ENCODE measurements at places on chromosomes 16 and 17.

- DNase-seq = no peak
Measured at GRCh38 chr17:30475206-30475605, 2.0 kb upstream of the GOSR1 start.

- DNase-seq = no peak
Measured at GRCh38 chr17:72952641-72953315, 139.7 kb downstream of the SLC39A11 start.

DNA sequence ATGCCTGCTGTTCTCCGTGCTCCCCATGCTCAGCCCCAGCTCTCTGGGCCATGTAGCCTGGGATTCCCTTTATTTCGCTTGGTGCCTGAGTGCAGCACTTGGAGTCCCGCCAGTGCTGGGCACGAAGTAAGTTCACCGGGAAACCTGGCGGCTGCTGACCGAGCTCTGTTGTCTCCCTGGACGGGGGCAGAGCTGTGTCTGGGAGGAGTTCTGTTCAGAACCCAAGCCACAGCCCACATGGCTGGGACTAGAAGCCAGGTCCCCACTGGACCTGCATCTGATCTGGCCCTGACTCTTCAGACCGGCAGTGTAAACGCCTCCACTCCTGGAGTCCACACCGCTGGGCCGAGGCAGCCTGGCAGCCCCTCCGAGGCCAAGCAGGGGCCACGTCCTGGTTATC, 37.5 kb upstream of the CIBAR2 start:
- no peak for DNase-seq

DNA sequence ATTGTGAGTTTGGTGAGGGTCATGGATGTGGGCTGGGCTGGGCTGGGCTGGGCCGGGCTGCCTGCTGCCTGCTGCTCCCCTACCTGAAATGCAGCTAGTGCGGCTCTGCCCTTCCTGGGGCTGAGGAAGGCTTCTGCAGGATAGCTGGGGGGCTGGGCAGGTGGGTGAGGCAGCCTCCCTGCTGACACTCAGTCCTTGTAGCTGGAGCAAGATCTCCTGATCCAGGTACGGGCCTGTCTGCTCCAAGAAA, 4.7 kb downstream of the RPL13 start:
- no peak for DNase-seq

DNA sequence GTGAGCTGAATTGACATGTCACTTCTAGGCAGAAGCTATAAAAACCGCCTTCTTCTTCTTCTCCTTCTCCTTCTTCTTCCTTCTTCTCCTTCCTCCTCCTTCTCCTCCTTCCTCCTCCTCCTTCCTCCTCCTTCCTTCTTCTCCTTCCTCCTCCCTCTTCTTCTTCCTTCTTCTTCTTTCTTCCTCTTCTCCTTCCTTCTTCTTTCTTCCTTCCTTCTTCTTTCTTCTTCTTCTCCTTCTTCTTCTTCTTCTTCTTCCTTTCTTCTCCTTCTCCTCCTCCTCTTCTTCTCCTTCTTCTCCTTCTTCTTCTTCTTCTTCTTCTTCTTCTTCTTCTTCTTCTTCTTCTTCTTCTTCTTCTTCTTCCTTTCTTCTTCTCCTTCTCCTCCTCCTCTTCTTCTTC, 4.8 kb upstream of the FBXL19 start:
- no peak for DNase-seq

DNA sequence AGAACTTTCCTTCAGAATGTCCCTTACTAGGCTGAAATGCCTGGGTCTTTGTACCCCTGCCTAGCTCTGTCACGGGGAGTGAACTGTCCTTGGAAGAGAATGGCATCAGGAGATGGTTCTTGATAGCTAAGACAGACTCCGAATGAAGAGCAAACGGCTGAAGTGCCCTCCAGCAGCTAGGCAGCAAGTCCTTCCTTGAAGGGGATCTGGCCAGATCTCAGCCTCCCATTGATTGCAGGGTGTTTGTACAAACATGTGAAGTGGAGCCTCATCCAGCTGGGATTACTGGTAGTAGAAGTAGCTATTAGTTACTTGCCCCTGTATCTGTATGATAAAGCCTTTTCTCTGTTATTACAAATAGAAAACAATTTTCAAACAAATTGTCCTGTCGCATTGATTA, 30.9 kb downstream of the LRRC36 start:
- no peak for DNase-seq

DNA sequence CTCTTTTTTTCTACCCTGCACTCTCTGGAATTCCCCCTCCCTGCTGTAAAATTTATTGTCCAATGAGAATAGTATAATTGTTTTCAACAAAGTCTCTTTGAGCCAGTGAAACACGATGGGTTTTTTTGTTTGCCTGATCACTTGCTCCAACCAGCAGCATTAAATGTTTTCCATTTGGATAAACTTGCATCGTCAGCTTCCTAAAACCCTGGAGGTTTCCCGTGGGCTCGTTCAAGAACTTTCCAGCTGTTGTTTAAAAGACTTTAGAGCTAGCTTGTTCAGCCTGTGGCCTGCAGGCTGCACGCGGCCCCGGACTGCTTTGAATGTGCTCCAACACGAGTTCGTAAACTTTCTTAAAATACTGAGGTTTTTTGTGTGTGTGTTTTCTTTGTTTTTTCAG, 14.9 kb downstream of the NAGPA start:
- DNase-seq = no peak

GRCh38 chr17:41803049-41804020, 8.4 kb downstream of the P3H4 start:
- DNase-seq = no peak

- DNase-seq = peak; percentile 18
Measured at GRCh38 chr16:64617836-64618476, 503.9 kb downstream of the CDH11 start.
